ENCODE measurements at places on chromosomes 1 and 21. TPM values are rescaled to one million over a fixed set of nuclear protein-coding genes. Genes with fewer than 3 reads are reported as not detected.

The LIPI gene
- not detected for total RNA-seq

GRCh38 chr1:61570191-61570590, 154.8 kb downstream of the TM2D1 start:
- no peaks in the 10 kb centered on the region for H3K4me1 ChIP-seq
- no peak overlapping the region for H3K4me3 ChIP-seq
- H3K36me3 ChIP-seq = no peaks in the 10 kb centered on the region
- no peak for DNase-seq

DNA sequence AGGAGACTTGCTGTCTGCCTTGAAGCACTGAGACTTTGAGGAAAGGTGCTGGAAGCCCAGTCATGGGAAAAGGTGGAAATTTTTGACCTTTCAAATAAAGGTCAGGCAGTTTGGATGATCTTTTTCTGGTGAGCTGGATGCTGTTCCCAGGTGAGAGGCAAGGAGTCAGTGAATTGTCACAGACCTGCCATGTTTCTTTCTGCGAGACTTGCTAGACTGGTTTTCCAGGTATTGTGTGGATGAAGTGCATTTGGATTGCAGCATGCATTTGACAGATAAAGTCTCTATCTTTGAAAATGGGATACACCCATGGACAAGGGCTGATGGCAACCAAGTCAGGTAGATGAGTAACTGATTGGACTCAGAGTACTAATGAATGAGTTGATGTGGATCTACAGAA, 65.7 kb upstream of the NHLH2 start:
- H3K27ac ChIP-seq = no peak overlapping the region
- no peak overlapping the region for H3K4me3 ChIP-seq
- H3K27me3 ChIP-seq = peaks cover 23% of the 10 kb centered on the region
- peaks cover 4% of the 10 kb centered on the region for H3K4me1 ChIP-seq
- no peaks in the 10 kb centered on the region for H3K36me3 ChIP-seq

DNA sequence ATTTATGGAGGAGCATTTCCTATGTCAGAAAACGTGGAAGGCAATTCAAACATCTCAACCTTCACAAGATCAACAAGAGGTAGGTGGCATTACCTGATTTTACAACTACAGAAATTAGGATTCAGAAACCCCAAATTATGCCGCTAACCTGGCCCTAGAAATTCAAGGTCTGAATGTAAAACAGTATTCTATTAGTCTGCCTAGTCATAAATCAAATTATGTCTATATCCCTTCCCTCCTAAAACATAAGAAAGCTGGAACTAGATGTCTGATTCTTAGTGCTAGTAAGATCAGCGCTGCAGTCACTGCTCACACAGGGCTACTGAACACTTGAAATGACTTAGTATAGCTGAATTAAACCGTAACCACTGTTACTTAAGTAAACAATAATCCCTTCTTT, 1.4 kb downstream of the TOMM20 start:
- DNase-seq = no peak
- H3K27ac ChIP-seq = peak overlapping the region; percentile 97
- peak overlapping the region; percentile 98 for H3K4me3 ChIP-seq
- peaks cover 45% of the 10 kb centered on the region for H3K4me1 ChIP-seq
- H3K36me3 ChIP-seq = peaks cover 60% of the 10 kb centered on the region

- H3K27ac ChIP-seq = no peak overlapping the region
- H3K36me3 ChIP-seq = no peaks in the 10 kb centered on the region
- H3K4me3 ChIP-seq = no peak overlapping the region
- DNase-seq = no peak
- H3K4me1 ChIP-seq = no peaks in the 10 kb centered on the region
Observed at GRCh38 chr1:14010476-14010875, 310.5 kb downstream of the PRDM2 start.

The SPRR1A gene
- total RNA-seq = not detected

The AADACL3 gene
- total RNA-seq = not detected

The FOXD2 gene
- 0.11 TPM for total RNA-seq

The LCE2C gene
- not detected for total RNA-seq

GRCh38 chr1:234302354-234302962, 70.8 kb upstream of the COA6 start:
- DNase-seq = no peak
- H3K4me3 ChIP-seq = no peak overlapping the region
- no peaks in the 10 kb centered on the region for H3K4me1 ChIP-seq
- H3K36me3 ChIP-seq = no peaks in the 10 kb centered on the region
- no peak overlapping the region for H3K27ac ChIP-seq

DNA sequence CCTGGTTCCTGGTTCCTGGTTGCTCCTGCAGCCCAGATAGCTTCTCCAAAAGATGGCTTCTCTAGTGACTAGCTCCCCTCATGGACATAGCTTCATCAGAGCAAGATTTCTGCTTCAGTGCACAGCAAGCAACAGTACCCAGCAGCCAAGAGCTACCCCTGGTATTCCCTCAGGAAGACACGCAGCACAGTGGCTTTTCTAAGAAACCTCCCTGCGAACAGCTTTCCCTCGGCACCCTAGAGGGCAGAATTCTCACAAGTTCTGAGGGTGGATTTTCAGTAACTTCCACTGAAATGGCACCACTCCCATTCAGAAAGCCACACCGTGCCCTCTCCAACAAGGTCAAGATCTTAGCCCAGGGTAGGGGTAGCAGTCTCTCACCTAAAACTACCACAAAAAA, 128.2 kb downstream of the EIF4G3 start:
- DNase-seq = no peak
- no peaks in the 10 kb centered on the region for H3K4me1 ChIP-seq
- H3K27ac ChIP-seq = no peak overlapping the region
- no peaks in the 10 kb centered on the region for H3K27me3 ChIP-seq

The PODN gene
- total RNA-seq = not detected

DNA sequence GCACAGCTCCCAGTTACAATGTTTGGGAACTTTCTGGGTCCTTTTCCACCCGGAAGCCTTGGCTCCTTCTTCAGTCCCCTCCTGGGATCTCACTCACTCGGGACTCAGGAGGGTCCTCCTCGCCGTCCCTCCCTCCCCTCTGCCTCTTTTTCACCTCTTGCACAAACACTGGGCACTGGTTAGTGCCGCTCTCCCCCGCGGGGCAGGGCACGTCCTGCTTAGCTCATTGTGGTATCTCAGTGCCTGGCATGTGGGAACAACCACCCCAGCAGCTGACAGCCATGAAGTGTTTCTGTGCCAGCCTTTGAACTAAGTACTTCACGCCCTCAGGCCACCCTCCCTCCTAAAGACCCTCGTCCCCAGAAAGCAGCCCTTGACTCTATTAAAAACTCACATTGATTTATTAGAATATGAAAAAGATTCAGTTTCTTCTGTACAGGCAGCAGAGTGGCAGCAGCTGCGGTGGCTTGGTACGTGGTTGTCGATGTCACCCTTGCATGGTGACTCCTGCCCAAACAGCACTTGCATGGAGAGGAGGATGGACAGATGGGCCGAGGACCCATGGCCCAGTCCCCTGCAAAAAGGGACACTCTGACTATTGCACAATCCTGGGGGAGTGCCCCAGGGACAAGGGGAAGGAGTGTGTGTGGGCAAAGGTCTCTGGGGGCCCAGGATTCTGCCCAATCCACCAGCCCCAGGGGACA, 56.3 kb downstream of the SLC9A1 start:
- H3K36me3 ChIP-seq = peaks cover 5% of the 10 kb centered on the region
- no peaks in the 10 kb centered on the region for H3K27me3 ChIP-seq
- DNase-seq = no peak
- H3K27ac ChIP-seq = peak overlapping the region; percentile 46
- no peak overlapping the region for H3K4me3 ChIP-seq
